ENCODE measurements at places on chromosomes 3 and 15.

DNA sequence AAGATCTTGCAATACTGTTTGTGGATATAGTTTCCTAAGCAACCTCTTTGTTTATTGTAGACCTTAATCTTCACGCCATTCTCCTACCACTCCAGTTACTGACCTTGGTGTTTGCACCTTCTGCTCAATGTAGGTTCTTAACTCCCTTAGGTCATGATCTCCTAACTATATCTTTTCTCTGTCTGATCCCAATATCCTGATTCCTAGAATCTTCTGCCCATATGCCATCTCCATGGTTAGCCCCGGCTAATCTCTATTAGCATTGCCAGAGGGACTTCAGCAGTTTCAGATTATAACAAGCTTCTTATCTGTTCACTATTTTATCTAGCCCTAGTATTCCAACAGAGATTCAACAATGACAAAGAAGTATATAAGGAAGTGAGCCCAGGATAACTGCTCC, 64.9 kb downstream of the IMPG2 start:
- DNase-seq = no peak

DNA sequence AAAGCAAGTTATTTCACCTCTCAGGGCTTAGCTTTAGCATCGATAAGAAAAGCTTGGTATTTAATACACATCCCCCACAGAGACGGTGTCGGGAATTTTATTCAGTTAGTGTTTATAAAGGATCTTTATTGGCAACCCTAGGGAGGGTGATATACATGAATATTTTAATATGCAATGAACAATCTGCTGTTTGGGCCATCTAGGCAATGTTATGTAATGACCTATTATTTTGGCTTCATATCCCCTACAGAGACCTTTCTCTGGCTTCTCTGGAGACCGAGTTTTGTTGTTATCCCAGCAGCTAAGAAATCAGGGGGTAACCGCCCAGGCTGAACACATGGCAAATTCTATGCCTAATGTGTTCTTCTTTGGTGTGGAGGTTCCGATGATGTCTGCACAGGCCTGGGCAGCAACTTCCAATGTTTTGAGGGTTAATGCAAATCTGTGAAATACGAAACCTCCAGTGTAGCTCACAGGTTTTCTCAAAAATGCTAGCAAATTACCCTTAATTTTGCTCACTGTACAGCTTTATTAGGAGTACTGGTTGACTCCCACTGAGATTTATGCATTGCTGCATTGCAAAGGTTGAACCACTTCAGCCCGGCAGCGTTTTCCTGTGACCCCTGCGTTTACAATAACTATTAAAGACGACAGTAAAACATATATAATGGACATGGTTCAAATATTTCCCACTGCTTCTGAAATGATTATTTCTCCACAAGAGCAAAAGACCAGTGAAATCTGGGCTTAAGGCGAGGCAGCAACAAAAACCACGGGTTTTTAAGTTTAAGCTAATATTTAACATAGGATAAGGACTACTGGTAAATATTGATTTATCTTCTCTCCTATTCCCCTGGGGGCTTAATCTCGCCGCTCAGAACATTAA, 298.3 kb upstream of the NR2E3 start:
- no peak for DNase-seq

GRCh38 chr3:157199841-157200240, 39.9 kb upstream of the CCNL1 start:
- no peak for DNase-seq

- DNase-seq = no peak
Measured at GRCh38 chr3:98764472-98764884, 1.3 kb downstream of the ST3GAL6 start.

GRCh38 chr15:35252351-35252865, 167.3 kb upstream of the NANOGP8 start:
- DNase-seq = no peak

DNA sequence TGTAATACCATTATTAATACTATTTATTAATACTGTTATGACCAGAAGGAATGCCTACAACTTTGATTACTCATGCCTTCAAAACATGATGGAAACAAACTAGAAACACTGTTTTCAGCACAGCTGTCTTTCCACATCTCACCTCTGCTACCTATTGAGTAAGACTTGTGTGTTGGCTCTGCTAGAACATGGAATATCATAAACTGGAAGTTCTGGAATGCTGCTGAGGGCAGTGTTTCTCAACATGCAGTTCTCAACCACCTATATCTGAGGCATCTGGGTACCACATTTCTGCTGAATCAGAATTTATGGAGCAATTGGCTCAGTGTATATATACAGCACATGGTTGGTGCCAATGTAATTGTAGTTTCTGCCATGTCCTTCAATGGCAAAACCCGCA, 392.1 kb downstream of the TUSC7 start:
- DNase-seq = no peak

- DNase-seq = no peak
Measured at GRCh38 chr3:54830658-54831057, 97.2 kb downstream of the LRTM1 start.

- DNase-seq = no peak
Measured at GRCh38 chr15:25863111-25863967, at the start of gene ATP10A. Gene ATP10A, minus strand, starts transcription at chr15:25863327. Its CDS starts 231 bp downstream, at chr15:25863096.

- no peak for DNase-seq
Measured at GRCh38 chr3:9066775-9067174, 103.5 kb upstream of the RAD18 start.

GRCh38 chr15:72118017-72118978, at the start of the genes MYO9A and SENP8:
Gene MYO9A, minus strand, starts transcription at chr15:72118150. Its CDS starts 71,587 bp downstream, at chr15:72046563.
Gene SENP8, plus strand, starts transcription at chr15:72118403. Its CDS starts 21,221 bp downstream, at chr15:72139624.
- peak; percentile 100 for DNase-seq

GRCh38 chr3:185460719-185461350, 38.0 kb downstream of the TMEM41A start:
- DNase-seq = no peak

DNA sequence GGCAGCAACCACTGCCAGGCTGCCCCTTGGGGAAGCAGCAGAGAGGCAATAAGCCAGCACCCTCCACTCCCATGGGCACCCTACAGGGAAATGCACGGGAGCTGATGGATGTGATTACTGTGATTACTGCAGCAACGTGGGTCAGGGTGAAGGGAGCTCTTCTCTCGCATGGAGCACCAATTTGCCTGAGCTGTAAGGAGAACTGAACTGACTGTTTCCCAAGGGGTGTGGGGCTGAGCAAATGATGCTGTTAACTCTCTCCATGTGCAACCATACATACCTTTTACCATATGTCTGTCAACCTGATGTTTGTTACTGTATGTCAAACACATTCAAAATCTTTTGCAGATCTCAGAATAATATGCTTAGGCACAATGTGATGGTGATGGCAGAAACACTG, 680.6 kb downstream of the SQOR start:
- no peak for DNase-seq

GRCh38 chr3:13598926-13599886, 50.3 kb downstream of the FBLN2 start:
- no peak for DNase-seq

DNA sequence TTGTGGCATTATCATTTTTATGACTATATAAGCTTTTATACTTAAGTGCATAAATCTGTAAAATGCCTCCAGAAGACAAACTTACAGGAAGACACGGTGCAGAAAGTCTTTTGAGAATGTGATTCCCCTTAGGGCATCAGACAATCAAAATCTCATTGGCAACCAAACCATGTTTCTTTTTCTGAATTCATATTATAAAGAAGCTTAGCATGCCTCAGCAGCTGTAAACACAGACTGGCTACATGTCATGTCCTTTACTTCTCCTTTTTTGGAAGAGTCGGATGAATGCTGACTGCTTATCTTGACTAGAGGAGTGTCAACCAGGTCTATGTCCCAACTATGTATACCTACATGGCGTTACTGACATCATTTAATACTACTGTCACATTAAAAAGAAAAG, 150.1 kb downstream of the PLD1 start:
- no peak for DNase-seq

- DNase-seq = no peak
Measured at GRCh38 chr3:128356822-128357221, 109.9 kb downstream of the DNAJB8 start.

GRCh38 chr3:99934975-99935797, 117.5 kb downstream of the CMSS1 start:
- no peak for DNase-seq

DNA sequence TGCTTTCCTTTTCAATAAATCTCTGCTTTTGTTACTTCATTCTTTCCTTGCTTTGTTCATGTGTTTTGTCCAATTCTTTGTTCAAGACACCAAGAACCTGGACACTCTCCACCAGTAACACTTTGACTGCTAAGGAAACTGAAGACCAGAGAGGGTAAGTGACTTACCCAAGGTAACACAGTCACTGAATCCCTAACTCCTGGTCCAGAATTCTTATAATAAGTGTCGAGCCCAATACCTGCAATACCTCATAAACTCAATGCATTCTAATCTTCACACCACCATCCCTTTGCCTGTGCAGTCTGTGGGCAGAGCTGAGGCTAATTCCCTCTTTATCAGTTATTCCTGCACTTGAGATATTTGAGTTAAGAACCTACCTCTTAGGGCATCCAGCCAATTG, 237.8 kb downstream of the UACA start:
- DNase-seq = no peak

GRCh38 chr3:193794002-193794881, 201.2 kb downstream of the OPA1 start:
- DNase-seq = no peak
